ENCODE measurements at places on chromosomes 2 and 18.

DNA sequence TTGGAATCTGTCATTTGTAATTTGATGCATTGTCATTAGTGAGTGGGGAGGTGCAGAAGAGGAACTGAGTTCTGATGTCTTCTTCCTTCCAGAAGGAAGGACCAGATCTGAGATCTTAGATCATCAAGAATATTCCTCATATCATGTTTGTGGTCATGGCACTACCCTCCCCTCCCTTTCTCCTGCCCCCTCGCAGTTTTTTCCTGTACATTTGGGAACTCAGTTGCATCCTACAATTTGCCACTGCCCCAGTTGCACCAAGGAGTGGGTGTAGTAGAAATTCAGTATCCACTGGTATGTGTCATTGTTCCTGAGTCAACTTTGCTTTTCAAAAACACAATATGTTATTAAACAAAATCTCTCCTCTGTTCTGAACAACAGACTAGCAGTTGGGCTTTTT is 26.6 kb upstream of the ACVR1 start:
- no peak for DNase-seq

GRCh38 chr18:62485684-62486083 is 37.1 kb upstream of the ZCCHC2 start:
- DNase-seq = no peak

DNA sequence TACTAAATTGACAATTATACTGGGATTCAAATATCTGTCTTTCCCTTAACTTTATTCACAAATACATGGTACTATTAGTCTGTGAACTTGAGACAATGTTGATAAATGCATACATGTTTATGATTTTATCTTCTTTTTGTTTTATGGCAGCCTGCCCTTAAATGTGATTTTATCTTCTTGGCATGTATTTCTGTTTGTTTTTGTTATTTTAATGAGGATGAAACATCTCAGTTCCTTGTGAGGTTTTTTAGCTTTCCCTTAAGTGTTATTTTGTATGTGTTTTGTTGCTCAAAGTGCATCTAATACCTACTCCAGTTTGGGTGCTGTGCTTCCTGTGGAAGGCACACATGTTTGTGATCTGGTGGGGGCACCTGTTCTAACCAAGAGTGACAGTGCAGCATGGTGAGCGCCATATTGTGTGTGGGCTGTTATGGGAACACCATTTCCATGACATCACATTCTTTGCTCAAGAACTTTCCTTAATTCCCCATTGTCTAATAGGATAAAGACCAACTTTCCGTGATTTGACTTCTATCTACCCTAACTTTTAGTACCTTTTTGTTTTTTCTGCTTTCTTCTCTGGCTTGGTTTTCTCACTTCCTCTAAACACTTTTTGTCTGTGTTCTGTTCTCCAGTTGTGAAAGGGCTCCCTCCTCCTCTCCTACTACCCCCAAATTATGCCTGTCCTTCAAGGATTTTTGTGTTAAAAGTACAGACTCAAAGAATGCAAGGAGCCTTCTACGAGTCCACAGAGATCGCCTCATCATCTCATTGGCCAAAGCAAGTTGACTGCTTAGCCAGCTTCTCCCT is 162.1 kb upstream of the TTC39C start:
- DNase-seq = no peak

DNA sequence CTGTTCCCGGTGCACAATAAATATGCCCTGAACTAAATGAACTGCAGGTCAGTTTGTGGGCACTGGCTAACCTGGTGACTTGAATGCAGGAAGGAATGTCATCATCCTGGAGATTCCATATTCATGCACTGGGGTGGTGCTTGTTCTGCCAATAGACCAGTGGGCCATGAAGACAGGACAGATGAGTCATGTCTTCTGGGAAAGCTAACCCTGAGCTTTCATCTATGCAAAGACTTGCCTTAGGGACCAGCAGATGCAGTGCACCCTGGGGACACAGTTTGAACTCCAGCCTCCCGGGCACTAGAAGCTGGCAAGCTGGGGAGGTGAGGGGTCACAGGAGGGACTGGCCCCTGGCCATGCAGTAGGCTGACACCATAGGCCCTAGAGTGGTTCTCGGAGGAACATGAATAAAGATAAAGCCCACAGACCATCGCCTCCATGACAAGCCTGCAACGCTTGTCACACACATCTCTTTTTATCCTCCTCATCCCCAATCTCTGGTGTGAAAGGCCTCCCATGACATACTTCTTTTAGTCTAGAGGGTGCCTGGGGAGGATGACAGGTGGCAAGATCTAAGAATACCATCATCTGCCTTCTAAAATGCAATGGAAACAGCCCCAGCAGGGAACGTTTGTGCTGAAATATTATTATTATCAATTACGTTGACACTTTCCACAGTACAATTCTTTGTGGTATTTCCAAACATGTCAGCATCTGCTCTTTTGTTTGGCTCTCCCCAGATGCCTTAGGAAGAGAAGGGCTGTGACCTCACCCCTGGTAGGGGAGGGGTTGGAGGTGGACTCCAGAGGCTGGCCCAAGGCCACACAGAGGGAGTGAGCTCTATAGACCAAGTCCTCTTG is 267.4 kb upstream of the RAB6C start:
- no peak for DNase-seq

Data from NCI-H2171 treated with DMSO at 0.1 percent for 48 hours (cell line).